NCI-H2171 (cell line): ENCODE measurements at places on chromosomes 3 and 15.
A peak's percentile ranks its signal among the peaks of the same experiment; 100 is the strongest.

DNA sequence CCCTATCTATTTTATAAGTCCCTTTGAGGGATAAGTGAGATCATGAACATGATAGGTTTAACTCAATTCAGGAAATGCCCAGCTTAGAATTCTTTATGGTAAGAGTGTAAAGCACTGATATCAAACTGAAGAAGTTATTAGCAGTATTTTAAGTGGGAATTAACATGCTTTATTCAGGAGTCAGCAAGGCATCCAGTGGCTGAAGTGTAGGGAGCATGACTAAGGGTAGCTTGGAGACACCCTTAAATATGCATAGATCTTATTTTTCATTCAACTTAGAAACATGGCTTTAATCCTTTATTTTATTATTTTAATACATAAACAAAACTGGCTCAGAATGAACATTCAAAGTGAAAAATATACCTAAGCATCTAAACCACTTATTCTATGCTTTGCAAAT is 158.3 kb upstream of the LPP start:
- no peak for DNase-seq

GRCh38 chr3:107985496-107985895 is 105.3 kb downstream of the CD47 start:
- DNase-seq, result no peak

DNA sequence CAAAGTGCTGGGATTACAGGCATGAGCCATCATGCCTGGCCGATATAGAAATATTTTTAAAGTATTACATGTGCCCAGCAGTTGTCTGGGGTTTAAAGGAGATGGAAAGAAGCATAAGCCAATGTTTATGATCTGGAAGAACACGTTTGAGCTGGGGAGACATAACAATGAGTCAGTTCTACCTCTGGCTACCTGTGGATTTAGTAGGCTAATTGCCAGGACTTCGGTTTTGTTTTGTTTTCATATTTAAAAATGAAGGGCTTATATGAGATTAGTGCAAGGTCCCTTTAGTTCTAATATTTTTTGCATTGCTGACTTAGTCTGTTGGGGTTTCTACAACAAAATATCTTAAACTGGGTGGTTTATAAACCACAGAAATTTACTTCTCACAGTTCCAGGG is 22.9 kb upstream of the TNFSF10 start:
- no peak for DNase-seq

DNA sequence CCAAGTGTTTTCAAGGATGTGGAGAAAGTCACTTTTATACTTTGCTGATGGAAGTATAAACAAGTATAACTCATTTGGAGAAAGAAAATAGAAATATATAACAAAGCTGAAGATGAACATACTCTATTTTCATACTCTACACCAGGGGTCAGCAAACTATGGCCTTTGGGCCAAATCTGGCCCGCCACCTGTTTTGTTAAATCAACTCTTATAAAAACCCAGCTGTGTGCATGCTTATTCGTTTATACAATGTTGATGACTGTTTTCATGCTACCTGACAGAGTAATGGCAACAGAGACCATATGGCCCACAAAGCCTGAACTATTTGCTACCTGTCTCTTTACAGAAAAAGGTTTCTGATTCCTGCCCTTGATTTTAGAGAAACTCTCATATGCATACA is 124.0 kb downstream of the NR1D2 start:
- no peak for DNase-seq

GRCh38 chr3:43247561-43248184 is 38.7 kb upstream of the SNRK start:
- DNase-seq, result no peak

- no peak for DNase-seq
Measured at GRCh38 chr15:76932135-76932966, 802 bp downstream of the RCN2 start.

GRCh38 chr3:159850481-159850880 is 138.2 kb upstream of the IL12A start:
- DNase-seq, result no peak

DNA sequence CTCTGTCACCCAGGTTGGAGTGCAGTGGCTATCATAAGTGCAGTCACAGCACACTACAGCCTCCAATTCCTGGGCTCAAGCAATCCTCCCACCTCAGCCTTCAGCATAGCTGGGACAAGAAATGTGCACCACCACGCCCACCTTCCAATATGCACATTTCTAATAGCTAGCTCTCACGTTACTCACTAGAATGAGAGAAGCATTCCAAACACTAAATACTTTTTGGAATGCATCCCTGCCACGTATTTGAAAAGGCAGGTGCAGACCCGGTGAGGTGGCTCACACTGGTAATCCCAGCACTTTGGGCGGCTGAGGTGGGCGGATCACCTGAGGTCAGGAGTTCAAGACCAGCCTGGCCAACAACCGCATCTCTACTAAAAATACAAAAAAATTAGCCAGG is 7.6 kb upstream of the TCF12 start:
- DNase-seq, result no peak

DNA sequence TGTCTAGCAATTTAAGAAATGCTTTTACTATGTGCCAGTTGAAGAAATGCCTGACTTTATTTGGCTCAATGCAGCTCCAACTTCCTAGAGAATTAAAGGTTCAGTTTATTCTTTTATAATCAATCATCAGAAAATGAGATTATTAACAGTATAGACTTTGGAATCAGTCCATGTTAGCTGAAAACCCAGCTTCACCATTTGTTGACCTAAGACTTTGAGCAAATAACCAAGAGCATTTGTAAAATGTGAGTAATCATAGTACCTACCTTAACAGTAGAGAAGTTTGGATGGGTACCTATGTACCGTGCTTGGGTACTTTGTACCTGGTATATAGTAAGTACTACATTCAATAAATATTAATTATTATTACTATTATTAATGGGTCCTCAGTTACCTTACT is 105.9 kb downstream of the RARB start:
- DNase-seq, result no peak

GRCh38 chr3:171286580-171287249 is 173.5 kb downstream of the TNIK start:
- DNase-seq, result no peak

GRCh38 chr3:14047027-14047426 is 77.6 kb downstream of the CHCHD4 start:
- DNase-seq, result no peak

DNA sequence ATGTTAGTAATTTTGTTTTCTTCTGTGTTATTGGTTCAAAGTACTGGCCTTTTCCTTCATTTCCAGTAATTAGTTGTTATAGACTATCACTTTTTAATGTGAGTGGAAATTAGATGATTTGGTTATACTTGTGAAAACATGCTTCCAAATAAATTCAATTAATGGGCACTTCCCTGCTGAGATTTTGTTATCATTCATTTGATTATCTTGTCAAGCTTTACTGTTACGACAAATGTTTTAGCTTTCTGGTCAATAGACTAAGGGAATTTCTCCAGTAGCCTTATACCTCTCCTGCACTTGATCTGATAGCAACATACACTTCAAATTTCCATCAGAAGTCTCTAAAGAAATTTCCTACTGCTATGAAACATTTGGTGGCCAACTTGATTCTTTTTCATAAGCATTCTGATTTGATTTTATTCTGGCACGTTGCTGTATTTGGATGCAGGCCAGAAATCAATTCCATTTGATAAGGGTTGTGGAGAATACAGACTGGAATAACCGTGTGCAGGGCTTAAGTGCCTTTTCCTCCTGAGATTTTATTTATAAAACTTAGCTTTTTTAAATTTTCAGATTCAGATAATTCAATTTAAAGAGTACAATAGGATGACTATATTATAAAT is 573.8 kb upstream of the NAALADL2 start:
- no peak for DNase-seq

GRCh38 chr3:117531078-117531767 is 821.6 kb downstream of the TUSC7 start:
- no peak for DNase-seq

- no peak for DNase-seq
Measured at GRCh38 chr3:14177580-14178246, 688 bp downstream of the XPC start.

- no peak for DNase-seq
Measured at GRCh38 chr3:113523241-113523640, 8.3 kb upstream of the SPICE1 start.

- DNase-seq, result no peak
Measured at GRCh38 chr3:129555153-129555550, 12.2 kb downstream of the H1-8 start.

DNA sequence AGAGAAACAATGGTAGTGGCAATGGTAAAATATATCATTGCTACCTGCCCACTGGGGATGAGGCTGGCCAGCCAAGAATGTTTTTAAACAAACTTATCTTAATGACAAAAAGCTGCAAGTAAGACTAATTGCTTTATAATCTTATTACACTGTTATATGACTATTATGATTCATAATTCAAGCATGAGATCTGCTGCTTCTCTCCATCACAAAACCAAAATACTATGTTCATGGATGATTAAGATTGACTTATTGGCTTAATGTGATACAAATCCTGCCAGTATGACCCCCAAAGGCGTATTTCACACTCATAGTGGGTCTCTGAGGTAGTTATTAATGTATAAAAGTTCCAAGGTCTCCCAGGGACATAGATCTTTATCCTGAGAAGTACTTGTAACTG is 52.6 kb downstream of the FBN1 start:
- no peak for DNase-seq

- peak; percentile 50 for DNase-seq
Measured at GRCh38 chr15:74541494-74542165, 610 bp downstream of the ARID3B start.

DNA sequence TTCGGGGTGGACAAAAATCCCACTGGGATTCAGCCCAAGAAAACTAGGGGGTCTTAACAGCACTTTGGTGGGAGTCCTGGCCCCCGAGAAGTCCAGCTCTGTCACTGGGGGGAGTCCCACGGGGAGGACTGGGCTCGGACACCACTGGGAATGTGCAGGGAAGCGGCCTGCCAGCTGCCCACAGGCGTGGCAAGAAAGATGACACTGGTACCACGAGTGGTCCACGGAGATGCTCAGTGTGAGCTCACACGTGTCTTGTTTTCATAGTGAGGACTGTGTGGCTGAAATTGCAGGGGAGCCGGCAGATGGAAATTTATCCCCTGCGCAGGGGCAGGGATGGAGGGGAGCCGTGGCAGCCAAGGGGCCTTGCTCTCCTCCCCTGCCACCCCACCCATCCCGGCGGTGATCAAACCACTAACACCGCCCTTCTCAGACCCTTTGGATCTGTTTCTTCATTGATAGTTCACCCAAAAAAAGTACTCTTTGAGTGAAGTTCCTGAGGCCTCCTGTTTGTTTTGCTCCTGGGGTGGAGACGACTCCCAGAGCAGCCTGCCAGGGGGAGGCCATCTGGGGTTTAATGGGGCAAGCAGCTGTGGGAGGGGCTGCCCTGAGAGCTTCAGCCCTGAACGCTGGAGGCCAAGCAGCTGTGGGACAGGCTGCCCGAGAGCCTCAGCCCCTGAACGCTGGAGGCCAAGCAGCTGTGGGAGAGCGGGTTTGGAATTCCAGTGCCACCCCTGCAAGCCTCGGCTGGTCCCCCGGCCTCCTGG is 130.9 kb downstream of the LRRK1 start:
- DNase-seq, result no peak

- no peak for DNase-seq
Measured at GRCh38 chr15:68479870-68480269, 47.9 kb upstream of the ITGA11 start.

- DNase-seq, result no peak
Measured at GRCh38 chr15:99151156-99151555, 46.3 kb downstream of the SYNM start.

DNA sequence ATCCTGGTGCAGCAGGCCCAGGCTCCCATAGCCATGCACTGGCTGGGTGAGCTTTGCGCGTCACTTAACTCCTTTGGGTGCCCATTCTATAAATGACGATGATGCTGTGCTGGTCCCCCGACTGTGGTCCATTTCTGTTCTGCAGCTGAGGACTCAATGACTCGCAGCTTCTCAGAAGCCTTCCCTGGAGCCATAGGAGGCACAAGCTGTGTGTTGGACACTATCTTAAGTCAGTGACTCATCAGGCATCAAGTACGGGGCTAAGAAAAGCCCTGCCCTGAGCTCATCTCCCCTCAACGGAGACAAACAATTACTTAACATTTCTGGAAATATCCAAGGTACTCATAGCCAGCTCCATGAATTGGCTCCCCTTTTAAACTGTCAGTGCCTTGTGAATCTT is 13.8 kb upstream of the MUSTN1 start:
- no peak for DNase-seq

- no peak for DNase-seq
Measured at GRCh38 chr3:61778095-61778494, 216.7 kb downstream of the PTPRG start.

- DNase-seq, result no peak
Measured at GRCh38 chr3:76107935-76108570, 322.7 kb upstream of the ZNF717 start.

DNA sequence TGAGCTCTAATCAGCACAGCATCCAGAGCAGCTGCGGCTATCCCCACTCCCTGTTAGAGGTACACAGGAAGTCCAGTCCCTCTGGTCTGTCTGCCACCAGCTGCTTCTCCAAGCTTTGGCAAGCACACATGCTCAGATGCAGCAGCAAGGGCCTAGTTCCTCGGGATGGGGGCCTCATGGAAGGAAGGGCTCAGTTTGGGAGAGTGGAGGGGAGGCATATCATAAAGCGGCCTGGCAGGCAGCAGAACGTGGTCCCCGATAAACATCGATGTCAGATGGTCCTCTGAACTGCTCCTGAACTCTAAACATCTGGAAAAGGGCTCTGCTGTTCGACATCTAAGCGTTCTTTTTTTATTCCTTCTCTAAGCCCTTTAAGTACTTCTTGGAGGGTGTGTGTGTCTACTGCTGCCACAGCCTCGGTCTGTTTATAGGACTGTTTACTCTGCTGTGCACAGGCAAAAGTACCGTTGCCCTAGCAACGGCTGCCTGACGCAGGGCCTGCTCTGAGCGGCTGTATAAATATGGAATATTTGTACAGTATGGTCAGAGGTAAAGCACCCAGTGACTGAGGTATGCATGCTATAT is 74.6 kb downstream of the PRICKLE2 start:
- peak; percentile 18 for DNase-seq

GRCh38 chr3:156397534-156397933 is 157.4 kb downstream of the SSR3 start:
- no peak for DNase-seq

DNA sequence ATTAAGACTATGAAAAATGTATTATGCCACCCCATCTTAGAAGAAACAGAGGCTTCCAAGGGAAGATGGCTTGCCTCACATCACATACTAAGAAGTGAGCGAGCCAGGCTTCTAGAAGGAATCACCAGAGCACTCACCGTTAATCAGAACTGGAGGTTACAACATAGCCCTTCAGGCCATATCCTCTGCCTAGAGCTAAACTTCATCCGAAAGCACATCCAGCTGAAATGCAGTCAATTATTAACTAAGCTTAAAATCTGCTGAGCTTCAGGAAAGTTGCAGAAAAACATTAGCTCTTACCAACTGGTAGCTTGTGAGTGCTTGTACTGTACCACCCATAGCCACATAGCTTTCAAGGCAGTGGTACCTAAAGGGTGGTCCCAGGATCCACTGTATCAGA is 483.2 kb downstream of the TBL1XR1 start:
- no peak for DNase-seq
